GM04504 (cell line): ENCODE measurements at places on chromosomes 7 and 10.

DNA sequence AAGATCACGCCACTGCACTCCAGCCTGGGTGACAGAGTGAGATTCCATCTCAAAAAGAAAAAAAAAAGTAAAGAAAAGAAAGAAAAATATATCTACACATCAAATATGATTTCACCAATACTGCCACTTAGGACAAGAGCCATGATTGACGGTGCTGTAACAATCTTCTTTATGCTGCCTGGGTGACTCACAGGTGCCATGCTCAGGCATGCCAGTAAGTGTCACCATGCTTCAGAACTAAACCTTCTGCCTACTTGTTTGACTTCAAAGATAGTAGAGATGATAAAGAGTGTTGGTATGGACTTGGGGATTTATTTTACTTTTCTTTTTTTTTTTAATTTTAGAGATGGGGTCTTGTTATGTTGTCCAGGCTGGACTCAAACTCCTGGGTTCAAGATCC, 33.6 kb upstream of the DNMBP start:
- DNase-seq, result no peak

GRCh38 chr10:132061465-132061864, 4.3 kb upstream of the JAKMIP3 start:
- DNase-seq, result no peak

DNA sequence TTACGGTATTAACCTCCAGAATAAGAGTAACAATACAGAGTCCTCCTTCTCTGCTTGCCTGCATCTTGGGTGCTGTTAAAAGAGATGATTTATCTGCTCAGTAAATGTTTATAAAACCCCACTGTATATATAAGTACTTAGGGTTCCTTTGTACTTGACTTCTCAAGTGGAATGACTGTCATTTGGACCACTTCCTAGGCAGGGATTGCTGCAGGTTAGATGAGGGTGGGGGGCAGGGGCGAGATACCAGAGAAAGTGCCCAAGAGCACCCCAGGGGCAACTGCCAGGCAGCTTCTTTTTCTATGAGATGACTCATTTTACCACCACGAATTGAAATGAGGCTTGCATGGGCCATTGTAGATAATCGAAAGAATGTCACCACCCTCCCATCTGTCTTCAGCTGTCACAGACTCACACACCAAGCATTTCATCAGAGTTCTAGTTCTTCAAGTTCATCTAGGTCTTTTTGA, 421.9 kb upstream of the GALNT17 start:
- DNase-seq, result peak; percentile 53

DNA sequence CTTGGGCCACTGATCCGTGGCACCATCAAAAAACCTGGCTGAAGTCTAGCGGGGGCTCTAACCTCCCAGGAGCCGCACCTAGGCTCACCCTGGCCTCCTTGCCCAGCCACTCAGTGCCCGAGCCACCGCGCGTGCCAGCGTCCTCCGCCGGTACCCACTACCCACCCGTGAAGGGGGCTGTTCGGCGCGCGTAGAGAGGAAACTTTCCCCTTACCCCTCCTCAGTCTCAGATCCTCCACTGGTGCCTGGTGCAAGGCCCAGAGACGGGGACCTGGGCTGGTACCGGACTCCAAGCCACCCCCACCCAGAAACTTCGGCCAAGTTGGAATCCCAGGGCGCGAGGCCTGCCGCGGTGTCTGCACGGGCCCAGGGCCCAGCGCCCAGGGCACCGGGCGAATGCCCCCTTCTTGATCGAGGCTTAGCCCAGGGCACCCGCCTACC, 3.5 kb upstream of the EBF3 start:
- DNase-seq, result no peak

DNA sequence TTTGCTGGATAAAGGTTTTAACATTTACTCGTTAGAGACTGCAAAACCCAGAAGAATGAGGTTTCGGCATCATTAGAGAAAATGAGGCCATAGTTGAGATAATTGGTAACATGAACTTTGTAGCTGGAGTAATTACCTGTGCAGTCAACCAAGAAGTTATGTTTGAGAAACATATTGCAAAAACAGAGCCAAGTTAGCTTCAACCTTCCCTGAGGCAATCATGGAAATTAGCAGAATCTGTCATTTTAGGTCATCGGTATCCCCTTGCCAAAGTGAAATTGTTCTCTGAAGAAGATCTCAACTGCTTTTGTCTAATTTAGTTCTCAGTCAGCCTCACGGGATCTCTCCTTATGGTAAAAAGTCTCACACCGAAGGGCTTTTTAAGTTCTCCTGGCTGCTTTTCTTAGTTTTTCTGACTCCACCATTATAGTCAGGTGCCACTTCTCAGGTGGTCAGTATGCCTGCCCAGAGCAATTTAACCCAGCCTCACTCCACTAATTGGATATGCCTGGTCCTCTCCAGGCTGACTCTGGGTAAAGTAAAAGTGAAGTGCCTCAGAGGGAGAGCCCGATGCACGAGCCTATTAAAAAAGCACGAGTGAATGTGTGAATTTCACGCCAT, 52.5 kb downstream of the NRCAM start:
- DNase-seq, result no peak

DNA sequence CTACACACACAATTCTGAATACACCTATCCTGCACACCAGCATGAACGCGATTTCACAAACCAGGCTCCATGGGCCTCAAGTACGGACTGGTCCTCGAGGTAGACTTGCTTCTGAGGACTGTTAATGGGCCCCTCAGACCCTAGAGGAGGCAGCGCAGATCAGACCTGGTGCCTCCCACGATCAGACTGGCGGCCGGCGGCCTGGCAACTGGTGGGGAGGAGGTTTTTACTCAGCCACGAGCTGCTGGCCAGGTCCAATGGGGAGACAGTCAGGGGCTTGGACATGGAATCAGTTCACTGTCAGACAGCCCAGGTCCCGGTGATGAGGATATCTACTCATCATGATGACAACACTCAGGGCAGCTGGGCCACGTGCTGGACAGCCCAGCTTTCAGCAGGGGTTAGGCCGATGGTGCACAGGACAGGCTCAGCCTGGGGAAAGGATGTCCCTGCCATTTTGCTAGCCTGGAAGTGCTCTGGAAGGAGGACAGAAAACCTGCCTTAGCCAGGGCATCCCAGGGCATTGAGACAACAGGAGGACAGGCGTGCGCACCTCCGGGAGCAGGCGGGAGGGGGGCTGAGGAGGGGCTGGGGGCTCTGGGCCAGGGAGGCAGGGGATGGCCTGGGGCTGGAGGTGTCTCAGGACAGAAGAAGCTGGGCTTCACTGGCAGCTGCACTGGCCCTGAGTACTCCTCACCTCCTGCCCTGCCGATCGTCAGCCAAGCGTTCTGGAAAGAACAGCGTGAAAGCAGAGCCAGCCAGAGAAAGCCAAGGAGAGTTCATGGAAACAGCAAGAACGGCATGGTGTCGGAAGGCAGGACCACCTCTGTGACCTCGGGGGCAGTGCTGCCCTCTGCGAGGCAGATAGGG, 48.0 kb upstream of the RASGEF1A start:
- no peak for DNase-seq

DNA sequence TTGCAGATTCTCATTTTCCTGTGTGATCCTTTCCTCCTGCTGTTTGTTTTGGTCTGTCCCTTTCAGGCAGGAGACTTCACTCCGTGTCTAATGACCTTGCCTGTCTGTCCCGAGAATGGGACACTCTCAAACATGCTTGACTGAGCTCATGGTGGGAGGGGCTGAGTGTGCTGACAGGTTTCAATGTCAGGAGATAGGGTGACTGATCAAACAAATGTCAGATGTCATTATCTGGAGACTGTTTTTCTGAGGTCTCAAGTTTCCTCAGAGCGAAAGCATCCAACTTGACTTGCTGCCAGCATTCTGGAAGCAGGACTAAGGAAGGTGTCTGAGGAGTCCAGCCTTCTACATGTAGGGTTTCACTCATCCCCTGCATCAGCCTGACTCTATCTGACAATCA, 228.8 kb upstream of the KIAA1217 start:
- DNase-seq, result no peak

GRCh38 chr7:101419831-101420230, 57.2 kb downstream of the COL26A1 start:
- no peak for DNase-seq

DNA sequence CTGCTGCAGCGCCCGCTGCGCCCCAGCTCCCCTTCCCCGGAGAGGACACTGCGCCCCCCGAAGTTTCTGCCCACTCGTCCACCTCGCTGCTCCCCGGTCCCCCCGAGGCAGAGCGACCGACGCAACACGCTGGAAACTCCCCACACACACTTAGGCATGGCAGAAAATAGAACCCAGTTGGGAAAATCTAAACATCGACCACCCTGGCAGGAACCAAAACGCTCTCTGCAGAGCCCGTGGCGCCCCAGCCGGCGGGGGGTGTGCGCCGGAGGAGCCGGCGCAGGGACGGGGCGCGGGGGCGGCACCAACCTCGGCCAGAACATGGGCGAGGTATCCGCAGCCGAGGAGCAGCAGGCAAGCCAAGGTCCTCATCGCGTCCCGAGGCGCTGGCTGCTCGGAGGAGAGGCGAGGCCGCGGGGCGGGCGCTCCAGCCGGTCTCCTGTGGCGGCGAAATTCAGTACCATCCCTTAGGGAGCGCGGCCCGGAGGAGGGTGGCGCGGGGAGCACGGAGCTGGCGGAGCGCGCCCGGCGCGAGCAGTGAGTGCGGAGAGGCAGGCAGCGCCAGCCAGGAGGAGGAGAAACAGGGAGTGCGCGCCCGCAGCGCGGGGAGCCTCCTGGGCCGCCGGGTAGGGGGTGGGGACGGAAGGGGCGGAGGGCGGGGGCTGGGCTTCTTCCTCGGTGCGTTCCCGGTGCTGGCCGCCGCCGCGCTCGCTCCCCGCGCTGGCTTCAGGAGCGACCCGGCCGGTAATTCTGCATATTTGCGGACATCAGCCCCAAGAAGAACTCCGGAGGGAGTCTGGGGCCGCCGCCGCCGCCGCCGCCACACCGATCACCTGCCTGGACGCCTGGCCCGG, 789 bp downstream of the PDGFA start:
- DNase-seq, result no peak

- no peak for DNase-seq
These were observed 57.5 kb downstream of the CPED1 start for GRCh38 chr7:121046009-121046408.

GRCh38 chr10:131948501-131948900, 33.2 kb downstream of the BNIP3 start:
- no peak for DNase-seq

DNA sequence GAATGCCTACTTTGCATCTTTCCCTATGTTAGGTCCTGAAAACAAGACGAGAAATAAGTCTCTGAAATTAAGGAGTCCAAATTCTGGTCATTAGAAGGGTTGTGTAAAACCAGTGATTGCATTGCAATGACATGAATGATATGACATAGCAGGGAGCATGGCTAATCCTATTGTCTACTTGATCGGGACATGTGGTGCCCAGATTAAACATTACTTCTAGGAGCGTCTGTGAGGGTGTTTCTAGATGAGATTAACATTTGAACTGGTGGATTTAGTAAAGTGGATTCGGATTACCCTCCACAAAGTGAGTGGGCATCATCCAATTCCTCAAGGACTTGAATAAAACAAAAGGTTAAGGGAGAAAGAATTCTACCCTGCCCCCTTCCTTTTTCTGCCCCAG, 434.9 kb upstream of the KLF6 start:
- DNase-seq, result no peak

GRCh38 chr7:114418117-114418516, 3.5 kb downstream of the FOXP2 start:
- no peak for DNase-seq

GRCh38 chr7:5436003-5436678, 12.5 kb upstream of the TNRC18 start:
- no peak for DNase-seq

DNA sequence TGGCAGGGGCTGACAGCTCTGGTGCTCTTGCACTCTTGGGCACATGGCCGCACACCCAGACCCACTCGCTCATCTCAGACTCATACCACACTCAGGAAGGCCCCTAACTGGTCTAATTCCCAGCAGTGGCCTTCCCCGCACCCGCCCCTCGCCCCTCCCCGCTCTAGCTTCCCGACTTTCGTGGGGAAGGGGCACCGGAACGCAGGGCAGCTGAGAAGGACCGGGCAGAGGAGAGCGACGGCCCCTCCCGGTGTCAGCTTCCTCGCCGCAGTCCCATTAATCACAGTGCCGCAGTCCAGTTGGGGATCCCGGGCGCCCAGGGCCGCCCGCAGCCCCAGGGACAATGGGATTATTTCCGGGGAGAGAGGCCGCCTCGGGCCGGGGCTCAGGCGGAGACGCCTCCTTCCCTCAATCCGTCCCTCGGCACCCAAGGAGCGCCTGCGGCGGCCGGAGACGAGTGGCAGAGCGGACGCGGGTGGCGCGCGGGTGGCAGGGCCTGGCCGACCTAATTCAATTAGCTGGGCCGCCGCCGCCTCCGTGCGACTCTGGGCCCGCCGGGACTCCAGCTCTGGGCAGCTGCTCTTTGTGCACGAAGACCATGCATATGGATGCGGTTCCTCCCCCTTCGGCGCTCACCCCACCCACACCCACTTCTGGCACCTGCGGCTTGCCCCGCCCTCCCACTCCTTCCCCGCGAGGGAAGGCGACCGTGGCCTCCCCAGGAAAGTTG, 7.8 kb upstream of the TLX1 start:
- DNase-seq, result no peak

DNA sequence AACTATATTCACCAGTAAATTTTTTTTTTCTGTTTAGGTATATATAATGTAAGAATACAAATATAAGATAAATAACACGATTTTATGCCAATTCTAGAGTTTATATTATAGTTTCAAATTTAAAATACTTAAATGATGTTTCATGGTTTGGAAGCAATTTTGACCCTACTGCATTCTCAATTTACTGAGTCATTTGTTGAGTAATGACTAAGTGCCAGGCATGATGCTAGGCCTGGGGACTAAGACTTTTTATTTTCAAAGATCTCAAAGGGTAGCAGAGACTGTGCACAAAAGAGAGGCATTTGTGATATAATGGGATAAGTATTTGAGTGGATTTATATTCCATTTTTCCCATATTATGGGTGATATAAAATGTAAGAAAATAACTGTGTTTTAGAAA, 78.9 kb upstream of the SMIM30 start:
- DNase-seq, result peak; percentile 34

DNA sequence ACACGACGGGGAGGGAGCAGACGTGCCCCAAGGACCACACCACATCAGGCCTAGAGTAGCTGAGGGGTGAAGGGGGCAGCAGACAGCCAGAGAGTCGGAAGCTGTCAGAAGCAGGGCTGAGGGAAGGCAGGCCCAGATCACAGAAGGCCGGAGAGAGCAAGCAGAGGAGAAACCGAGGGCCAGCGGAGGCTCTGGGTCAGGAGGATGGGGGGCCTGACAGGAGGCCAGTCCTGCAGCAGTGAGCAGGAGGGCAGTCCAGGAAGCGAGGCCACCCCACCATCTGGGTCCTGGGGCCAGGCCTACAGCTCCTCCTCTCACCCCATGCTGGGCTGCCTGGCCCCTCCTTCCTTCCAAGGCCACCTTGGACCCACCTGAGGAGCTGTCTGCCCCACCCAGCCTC, 20.3 kb downstream of the SLIT1 start:
- DNase-seq, result no peak

- no peak for DNase-seq
These were observed 32.9 kb upstream of the ANKRD2 start for GRCh38 chr10:97539523-97540200.

DNA sequence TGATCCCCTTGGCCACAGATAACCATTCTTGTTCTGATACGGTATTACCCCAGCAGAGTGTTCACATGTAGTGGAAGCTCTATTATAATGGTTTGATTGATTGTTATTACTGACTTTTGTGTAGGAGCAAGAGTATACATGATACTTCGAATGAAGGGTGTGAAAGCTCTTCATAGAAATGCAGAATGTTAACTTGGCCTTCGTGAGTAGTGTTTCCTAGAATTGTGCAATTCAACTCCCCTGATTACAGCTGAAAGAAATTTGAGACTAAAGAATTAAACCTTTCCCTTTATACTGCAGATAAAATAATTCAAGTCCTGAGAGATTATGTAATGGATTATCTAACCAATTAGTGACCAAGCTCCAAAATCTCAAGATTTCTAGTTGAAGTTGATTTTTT, 38.2 kb downstream of the MKLN1 start:
- DNase-seq, result peak; percentile 20
